Dermis microvascular lymphatic vessel endothelial cell (primary cell): ENCODE measurements at places on chromosomes 4 and X. TPM values are rescaled to one million over a fixed set of nuclear protein-coding genes. Genes with fewer than 3 reads are reported as not detected.

GRCh38 chrX:53660004-53660403 is 26.5 kb downstream of the HUWE1 start:
- no peak for DNase-seq

OPHN1 gene
- total RNA-seq = 5.5 and 7.1 TPM in 2 replicates

DNA sequence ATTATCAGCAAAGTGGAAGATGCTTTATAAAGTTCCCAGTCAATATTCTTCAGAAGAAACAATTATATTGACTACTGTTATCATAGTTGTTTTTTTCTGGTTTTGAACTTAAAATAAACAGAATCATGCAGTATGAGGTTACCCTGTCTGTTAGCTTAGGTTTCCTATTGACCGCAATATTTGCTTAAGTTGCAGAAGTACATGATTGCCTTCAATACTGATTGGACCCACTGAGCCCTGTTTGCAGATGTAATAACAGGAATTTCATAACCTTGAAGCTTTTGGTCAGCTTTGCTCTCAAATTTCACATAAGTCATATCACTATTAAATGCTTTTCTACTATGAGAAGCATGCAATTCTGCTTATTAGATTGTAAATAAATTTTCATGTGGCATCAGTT is 229.1 kb upstream of the FSTL5 start:
- no peak for DNase-seq

GRCh38 chrX:139932073-139932900 is 566 bp downstream of the ATP11C start:
- DNase-seq = no peak

DNA sequence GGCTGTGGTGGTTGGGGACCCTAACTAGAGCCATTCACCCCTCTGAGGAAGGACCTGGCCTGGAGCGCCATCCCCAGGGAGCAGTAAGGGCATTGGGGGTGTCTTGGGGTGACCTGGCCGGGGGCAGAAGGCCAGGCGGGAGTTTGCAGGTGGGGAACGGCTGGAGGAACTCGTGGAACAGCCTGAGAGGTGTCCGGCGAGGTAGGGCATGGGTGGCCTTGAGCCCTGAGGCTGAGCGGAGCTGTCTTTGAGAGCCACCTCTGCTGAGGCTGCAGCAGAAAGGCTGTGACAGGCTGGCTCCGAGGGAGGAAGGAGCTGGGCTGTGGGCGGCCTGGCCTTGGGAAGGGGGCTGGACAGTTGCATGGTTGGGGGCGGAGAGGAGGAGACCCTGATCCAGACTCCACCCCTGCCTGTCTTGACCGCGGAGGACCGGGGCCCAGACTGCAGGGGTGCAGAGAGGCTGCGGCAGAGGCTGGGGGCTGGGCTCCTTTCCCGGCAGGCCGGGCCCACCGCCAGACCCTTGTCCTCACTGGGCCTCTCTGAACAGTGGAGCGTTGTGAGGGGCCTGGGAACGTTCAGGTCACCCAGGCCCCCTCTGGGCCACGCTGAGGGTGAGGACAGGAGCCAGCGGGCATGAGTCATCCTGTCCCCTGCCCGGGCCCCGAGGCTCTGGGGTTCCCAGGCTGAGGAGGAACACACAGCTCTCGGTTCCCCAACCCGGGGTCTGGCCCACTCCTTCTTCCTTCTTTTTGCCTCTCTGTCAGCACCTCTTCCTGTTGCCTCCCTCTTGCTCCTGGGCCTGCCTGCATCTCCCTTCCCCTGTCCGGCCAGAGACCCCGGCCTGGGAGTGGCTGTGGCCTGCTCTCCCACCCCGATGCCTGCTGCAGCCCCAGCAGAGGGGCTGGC is 8.1 kb downstream of the SH3BP2 start:
- DNase-seq = no peak

- no peak for DNase-seq
Observed at GRCh38 chr4:165138843-165139242, 26.2 kb upstream of the TMEM192 start.

DNA sequence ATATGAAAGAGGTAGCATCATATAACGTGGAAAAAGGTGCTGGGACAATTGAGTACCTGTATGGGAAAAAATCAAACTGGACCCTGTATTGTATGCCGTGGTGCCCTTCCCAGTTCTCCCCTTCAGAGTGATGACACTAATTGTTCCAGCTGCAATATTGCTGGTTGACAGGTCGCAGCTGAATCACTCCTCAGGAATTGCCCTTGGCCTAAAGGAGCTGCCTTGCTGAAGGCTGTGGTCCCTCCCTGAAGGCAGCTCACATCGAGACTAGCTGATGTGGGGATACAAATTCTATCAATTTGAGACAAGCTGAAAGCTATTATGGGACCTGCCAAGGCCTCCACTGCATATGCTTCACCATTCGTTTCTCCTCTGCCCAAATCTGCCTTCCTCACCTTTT is 39.3 kb upstream of the CXCL8 start:
- DNase-seq = no peak

DNA sequence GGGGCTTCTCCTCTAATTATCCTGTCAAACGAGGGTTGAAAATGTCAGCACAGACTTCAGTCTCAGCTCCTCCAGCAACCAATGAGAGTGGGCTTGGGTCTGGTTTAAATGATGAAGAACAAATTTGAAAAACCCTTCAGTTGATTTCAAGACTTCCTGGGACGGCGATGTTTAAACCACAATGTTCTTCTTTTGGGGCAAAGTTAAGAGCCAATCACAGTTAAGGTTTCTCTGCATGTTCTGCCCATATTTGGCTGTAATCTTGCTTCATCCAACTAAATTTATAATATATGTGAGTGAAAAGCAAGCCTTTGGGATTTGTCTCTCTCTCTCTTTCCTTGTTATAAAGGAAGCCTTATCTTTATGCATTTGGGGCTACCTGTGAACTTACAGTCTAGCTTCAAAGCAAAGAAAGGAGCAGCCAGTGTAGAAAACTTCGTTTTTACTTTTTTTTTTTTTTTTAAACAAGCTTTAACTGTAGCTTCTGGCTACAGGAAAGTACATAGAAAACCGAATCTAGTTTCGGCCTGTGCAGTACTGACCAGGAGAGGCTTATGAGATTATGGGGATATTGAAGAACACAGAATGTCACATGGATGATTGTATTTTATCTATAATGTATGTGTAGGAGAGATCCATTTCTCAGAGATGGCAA is 46.8 kb upstream of the FAM9C start:
- no peak for DNase-seq

PITX2 gene
- under 0.01 TPM in 1 of 2 replicates, not detected in the other for total RNA-seq
